SHP77 treated with DMSO at 0.1 percent for 48 hours (cell line): ENCODE measurements at places on chromosomes 3 and 15.

- DNase-seq: no peak
Measured at GRCh38 chr3:185737020-185737419, 87.8 kb downstream of the IGF2BP2 start.

- DNase-seq: no peak
Measured at GRCh38 chr3:133574260-133574881, 885 bp downstream of the CDV3 start.

- DNase-seq: no peak
Measured at GRCh38 chr3:123743121-123743520, 141.0 kb downstream of the MYLK start.

- DNase-seq: no peak
Measured at GRCh38 chr3:36380221-36381031, at the start of gene STAC. Gene STAC (plus strand): TSS chr3:36380504. CDS start chr3:36380644, 140 bp downstream.

DNA sequence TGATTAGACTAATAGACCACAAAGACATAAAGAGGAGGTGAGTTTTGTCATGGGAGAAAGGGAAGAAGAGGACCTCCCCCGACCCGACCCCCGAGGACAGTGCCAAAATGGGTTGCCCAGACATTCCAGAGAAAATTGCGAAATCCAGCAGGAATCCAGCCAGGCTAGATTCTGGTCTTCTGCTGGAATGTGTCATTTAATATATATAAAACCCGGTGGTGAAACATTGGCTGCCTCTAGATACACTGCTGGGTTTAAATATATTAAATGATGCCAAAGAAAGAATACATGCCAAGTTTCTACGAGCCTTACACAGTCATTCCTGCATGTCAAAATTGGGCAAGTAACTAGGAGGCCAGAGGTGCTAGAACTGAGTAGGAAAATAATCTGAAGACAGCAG lies 45.3 kb upstream of the SPESP1 start:
- DNase-seq: no peak

- no peak for DNase-seq
Measured at GRCh38 chr3:139528924-139529323, 10.6 kb downstream of the RBP1 start.

- DNase-seq: no peak
Measured at GRCh38 chr3:181442066-181442465, 269.7 kb upstream of the SOX2 start.

DNA sequence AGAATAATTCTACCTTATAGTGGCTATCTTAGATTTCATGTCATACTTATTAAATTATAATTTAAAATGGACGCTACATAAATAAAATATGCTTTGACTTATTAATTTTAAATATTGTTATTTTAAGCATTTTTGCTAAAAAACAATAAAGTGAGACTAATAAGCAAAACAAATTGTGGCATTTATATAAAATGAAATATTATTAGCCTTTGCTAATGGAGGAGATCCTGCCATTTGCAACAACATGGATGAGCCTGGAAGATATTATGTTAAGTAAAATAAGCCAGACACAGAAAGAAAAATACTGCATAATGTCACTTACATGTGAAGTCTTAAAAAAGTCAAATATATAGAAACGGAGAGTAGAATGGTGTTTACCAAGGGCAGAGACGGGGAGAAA lies 54.8 kb upstream of the PIK3R4 start:
- DNase-seq: no peak

DNA sequence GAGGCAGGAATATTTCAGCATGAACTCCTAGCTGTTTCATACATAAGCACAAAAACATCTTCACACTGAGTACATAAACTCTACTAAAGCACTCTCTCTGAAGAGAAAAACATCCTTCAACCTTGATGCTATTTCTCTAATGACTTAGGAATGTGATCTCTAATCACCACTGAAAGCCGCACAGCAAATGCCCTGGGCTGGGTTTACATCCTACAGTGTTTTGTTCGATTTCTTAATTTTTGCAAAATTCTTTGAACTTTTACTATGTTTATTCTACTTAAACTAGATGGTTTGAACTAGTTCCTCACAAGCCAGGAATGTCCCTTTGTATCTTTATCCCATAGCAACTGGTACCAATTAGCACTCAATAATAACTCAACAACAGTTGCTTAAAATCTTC lies 130.9 kb upstream of the ABI3BP start:
- no peak for DNase-seq

- no peak for DNase-seq
Measured at GRCh38 chr15:92812271-92812670, 87.9 kb upstream of the CHD2 start.

GRCh38 chr15:58977887-58978286 lies 9.6 kb upstream of the RNF111 start:
- DNase-seq: no peak

DNA sequence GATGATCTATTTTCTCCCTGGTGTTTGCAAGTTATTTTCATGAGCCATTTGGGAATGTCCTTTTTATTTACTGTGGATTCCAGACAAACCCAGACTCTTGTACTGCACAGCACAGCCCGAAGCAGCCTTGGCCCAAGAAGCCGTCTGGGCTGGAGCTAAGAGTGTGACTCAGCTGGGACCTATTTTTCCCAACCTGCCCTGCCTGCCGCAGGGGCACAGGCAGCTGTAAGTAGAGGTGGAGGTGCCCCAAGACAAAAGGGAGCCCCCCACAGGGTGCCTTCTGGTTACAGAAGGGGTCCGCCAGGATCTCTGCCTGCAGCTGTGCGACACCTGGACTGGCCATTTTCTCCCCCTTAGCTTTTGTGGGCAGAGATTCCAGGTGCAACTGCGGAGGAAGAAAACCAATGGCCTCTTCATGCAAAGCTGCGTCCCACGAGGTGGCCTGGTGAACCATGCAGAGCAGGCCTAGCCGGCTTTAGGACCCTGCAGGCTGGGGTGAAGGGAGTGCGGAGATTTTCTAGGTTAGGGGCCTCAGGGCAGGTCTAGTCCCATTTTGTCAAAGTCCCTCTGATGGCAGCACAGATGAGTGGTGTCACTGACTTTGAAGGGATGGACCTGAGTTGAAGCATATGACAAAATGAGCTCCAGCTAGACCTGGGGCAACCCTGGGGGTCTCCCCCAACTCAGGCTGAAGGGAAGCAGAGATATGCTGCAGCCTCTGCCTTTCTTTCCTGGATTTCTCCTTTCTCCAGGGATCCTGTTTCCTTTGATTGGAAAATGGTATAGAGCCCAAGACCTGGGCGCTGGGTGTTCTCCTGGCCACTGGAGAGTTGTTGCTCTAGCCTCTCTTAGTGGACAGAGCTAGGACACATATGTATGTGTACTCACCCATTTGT lies 131.2 kb downstream of the KLF13 start:
- DNase-seq: no peak

- no peak for DNase-seq
Measured at GRCh38 chr3:132469326-132469725, 52.0 kb downstream of the DNAJC13 start.

DNA sequence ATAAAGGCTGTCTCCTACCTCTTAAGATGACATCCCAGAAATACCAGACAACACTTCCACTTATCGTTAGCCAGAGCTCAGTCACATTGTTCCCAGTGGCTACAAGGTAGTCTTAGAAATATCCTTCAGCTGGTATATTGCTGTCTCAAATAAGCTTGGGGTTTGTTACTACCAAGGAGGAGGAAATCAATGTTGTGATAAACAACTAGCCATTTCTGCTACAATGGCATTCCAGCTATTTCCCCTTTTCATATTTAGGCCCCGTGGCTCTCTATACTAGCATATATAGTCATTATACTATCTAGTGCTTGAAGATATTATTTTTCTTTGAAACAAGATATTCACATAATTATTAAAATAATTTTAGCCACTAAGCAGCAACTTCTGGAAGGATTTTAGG lies 56.5 kb downstream of the VPS8 start:
- no peak for DNase-seq

- DNase-seq: no peak
Measured at GRCh38 chr3:178671377-178671776, 135.1 kb downstream of the KCNMB2 start.

DNA sequence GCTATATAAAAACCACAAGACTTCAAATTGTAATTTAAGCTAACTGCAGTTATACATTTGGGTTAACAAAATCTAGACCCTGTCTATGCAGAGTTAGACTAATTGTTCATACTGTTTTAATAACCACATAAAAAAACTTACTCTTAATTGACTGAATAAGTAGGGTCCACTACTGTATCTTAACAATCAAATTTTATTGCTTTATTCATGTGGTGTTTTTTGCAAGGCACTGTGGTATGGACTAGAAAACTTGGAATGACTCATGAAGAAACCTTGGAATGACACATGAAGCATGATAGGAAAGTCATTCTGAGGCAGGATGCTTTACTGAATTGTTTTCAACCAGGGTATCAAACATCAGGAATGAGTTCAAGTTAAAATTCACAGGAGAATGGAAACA lies 2.3 kb downstream of the SERP1 start:
- no peak for DNase-seq

DNA sequence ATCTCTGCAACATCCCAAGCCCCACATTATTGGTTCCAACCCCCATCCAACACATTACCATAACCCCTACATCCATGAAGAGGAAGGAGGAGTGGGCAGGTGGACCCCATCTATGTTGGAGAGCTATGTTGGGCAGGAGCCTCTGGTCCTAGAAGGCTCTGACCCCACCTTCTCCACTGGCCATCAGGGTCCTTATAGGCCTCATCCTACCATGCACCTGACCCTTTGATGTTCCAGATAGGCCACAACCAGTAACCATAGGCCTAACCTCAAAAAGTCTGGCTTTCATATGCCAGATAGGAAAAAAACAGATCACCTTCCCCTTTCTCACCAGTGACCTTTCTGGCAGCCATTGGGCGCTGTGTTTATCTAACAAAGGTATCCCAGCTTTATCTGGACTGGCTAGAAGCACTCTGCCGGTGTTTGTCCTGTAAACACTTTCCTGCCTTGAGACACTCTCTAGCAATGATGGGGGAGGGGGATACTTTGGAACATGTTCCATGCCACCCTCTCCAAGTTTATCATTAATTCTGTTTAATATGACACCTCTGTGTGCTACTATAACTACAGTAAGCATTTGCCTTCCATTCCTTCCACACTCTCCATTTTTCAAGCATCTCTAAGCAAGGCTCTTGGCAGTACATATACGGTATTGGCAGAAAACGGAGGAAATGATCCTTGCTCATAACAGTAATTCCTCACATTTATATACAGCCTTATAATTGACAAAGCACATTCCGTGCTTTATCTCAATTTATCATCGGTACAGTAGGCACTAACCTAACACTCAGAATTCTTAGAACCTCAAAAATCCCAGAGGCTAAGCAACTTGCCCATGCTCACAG lies 377.1 kb downstream of the VPS13C start:
- no peak for DNase-seq

GRCh38 chr3:102979682-102980354 lies 545.0 kb downstream of the ZPLD1 start:
- DNase-seq: no peak

GRCh38 chr3:37114251-37115145 lies 59.9 kb downstream of the LRRFIP2 start:
- no peak for DNase-seq

DNA sequence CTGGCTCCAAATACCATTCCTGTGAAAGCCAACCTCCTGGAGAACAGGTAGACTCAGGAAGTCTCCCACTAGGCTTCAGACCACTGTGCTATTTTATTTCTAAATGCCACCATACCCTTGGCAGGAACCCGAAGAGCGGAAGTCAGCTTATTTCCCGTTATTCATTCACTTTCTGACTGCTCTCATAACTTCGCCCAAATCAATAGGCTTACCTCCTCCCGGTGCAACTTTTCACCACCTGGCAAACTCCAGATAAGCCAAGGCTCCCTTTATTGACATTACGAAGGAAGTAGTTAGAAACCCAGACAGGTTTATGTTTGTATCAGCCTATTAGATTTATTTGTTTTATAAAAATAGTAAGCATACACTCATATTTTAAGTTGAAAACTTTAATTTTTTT lies 3.3 kb upstream of the CCDC54 start:
- DNase-seq: no peak

DNA sequence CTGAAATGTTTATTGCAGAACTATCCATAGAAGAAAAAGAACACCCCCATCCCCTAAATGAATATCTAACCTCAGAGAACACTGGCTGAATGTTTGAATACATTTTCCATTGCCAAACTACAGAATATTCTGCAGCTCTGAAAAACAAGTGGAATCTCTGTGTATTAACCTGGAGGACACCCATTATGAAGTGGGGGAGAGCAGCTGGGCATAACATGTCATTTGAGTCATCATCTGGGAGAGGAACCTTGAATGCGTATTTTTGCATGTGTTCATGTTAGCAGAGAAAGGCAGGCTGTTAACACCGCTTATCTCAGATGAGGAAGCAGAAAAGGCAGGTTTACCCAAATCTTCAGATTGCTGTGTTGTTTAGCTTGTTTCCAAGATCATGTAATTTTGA lies 31.5 kb downstream of the ESYT3 start:
- no peak for DNase-seq
